Stimulated activated CD8-positive, alpha-beta memory T cell treated with anti-CD3 and anti-CD28 coated beads, Interleukin-4, amount 100 ng/mL, for 1 hour (primary cell): ENCODE measurements at places on chromosomes 16 and 17.

DNA sequence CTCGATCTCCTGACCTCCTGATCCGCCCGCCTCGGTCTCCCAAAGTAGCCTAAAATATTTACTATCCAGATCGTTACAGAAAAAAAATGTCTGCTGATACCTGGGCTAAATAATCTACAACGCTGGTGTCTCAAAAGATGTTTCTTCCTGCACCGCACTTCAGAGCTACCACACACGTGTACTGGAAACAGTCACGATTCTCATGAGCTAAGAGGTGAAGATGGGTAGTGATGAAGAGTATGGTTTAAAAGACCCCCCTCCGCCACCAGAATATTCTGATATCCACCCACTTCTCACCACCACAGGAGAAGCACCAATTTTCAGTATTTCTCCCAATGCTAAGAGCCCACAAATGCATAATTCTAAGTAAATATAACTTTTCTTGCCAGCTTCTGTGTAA is 50.2 kb downstream of the SMG6 start:
- no peak for DNase-seq

GRCh38 chr17:80119839-80120238 is 18.5 kb downstream of the GAA start:
- no peak for DNase-seq

DNA sequence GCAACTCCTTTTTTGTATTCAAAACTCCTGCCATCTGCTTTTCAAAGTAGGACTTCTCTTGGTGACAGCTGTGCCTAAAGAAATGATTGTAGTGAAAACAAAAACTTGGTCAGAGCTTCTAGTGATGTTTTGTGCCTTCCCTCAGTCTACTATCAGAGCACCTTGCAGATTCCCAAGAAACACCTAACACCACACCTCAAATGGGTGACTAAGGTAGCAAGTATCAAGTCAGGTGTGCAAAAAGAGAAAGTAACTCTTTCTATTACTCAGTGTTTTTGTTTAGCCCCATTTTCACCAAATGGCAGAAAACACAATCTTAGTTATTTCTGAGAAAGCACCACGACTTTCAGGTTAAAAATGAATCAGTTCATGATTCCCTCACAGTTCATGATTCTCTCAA is 2.0 kb upstream of the PMFBP1 start:
- no peak for DNase-seq

DNA sequence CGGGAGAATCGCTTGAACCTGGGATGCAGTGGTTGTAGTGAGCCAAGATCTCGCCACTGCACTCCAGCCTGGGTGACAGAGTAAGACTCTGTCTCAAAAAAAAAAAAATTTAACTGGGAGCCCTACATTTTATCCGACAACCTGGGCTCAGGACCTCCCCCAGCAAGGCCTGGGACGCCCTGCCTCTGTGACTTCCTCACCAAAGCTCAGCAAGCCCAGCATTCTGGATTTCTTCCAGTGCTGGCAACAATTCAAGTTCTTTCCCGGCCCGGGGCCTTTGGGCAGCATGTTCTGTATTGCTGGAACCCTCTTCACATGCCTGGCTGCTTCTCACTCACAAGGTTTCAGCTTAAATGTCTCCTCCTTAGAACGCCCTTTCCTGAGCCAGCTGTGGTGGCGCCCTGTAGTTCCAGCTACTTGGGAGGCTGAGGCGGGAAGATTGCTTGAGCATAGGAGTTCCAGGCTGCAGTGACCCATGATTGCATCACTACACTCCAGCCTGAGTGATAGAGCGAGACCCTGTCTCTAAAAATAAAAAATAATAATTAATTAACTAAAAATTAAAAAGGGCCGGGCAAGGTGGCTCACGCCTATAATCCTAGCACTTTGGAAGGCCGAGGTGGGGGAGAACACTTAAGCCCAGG is 15.9 kb upstream of the MEIOB start:
- DNase-seq = no peak

GRCh38 chr17:63601439-63602371 is 1.0 kb downstream of the TACO1 start:
- DNase-seq = no peak

- DNase-seq = no peak
Measured at GRCh38 chr17:81489012-81489997, 23.3 kb downstream of the ACTG1 start.

- DNase-seq = no peak
Measured at GRCh38 chr17:74227271-74228080, 14.1 kb downstream of the TTYH2 start.

DNA sequence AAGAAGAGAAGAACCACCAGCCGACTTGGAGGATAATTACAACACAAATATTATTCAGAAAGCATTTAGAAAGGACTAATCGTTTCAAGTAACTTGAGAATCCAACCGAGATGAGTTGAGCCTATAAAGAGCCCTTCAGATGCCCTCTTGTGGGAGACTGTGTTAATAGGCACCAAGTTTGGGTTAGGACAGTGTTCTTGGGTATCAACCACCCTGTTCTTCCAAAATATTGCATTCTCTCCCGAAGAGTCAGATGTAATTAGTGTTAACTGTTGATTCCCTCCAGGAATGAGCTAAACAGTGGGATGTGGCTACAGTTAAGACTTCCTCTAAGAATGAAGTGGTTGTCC is 87.8 kb upstream of the NOL11 start:
- DNase-seq = no peak

DNA sequence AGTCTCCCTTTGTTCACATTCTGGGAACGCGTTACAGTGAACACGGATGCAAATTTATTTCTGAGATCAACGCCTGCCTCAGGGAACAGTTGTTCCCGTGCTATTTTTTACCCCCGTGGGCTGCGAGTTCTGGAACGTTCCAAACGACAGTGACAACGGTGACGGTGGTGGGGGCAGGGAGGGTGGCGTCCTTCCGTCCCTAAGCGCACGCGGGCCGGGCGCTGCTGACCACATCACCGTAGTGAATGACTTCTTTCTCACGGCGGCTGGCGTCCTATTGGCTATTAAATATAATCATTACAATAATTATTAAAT is 45.1 kb upstream of the SSTR5 start:
- DNase-seq = no peak

GRCh38 chr16:54268766-54269165 is 17.8 kb downstream of the IRX3 start:
- DNase-seq = no peak

- DNase-seq = no peak
Measured at GRCh38 chr17:76755285-76755684, 17.4 kb downstream of the MFSD11 start.

DNA sequence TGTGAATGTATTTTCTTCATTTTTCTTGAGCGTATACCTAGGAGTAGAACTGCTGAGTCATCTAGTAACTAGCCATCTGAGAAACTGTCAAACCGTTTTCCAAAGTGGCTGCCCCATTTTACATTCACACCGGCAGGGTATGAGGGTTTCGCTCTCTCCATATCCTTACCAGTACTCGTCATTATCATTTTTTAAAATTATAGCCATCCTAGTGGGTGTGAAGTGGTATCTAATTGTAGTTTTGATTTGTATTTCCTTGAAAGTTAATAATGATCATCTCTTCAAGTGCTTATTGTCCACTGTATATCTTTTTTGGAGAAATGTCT is 6.0 kb downstream of the RNF157 start:
- DNase-seq = no peak

DNA sequence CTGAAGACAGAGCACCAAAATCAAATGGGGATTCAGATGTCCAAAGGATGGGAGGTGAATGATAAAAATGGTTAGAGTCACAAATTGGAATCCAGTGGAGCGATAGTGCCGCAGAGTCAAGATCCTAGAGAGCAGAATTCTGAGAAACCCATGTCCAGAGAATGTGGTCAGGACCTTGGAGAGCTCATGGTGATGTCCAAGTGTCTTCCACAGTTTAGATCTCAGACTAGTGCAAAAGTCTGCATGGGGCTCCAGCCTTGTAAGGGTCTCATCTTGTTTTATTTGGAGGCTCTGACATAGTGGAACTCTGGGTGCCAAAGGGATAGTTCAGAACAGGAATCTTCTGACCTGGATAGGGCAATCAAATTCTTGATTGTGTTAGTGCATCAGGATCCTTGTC is 245.9 kb upstream of the HSBP1 start:
- no peak for DNase-seq

DNA sequence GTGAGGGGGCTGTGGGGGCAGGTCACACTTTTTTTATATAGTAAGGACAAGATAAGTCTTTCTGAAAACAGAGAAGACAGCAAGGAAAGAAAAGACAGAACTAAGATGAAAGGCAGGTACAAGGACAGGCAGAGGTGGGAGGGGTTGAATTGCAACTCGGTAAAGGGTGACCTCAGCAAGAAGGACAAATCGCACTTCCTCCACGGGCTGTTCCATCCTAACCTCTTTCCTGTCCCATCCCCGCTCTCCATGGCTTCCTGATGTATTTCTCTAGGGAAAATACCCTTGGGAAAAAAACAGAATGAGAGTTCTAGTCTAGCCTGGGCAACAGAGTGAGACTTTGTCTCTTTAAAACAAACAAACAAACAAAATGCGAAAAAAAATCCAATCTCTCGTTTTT is 57.3 kb downstream of the ARHGAP17 start:
- no peak for DNase-seq

DNA sequence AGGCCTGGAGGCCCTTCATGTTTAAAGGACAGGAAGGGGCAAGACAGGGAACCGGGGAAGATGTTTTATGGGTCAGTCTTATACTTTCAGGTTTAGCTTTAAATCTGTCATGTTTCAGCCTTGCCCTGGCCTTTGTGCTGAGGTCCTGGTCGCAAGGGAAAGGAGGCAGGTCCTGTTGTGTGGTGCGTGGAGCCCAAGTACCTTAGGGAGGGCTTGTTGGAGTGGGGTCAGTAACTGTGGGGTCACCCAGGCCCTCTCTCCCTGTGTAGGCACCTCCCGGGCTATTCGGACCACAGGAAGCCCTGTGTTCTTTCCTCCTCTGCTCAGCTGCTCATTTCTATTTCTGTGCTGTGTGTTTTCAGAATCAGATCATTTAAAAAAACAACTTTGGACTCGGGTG is 42.7 kb downstream of the MPRIP start:
- no peak for DNase-seq

DNA sequence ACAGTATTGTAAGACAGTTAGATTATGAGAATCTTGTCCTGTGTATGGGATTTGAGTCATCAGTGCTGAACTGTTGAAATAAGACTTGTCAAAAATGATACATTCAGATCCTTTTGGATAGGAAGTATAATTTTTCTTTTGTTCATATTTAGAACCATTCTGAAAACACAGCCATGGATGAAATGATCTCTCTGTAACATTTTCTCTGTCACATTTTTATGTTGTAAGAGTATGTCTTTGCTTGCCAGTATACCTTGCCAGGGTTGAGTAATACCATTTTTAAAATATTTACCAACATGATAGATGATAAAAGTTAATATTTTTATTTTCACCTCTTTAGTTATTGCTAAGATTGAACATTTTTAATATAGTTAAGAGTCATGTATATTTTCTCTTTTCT is 45.0 kb downstream of the NSRP1 start:
- DNase-seq = no peak

DNA sequence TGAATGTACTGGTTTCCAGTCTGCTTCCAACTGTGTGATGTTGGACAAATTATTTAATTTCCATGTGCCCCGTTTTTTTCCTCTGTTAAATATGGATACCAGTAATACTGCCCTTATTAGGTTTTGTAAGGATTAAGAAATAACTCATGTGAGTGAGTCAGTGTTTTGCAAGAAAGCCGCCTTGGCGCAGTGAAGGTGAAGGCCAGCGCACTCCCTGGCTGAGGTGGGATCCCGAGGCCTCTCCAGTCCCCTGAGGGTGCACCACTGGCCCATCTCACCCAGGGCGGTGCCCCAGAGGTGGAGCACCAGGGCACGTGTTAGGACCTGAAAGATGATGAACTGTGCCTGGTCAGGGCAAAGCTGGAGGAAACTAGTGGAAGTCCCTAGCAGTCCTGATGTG is 43.5 kb downstream of the PHKB start:
- no peak for DNase-seq

DNA sequence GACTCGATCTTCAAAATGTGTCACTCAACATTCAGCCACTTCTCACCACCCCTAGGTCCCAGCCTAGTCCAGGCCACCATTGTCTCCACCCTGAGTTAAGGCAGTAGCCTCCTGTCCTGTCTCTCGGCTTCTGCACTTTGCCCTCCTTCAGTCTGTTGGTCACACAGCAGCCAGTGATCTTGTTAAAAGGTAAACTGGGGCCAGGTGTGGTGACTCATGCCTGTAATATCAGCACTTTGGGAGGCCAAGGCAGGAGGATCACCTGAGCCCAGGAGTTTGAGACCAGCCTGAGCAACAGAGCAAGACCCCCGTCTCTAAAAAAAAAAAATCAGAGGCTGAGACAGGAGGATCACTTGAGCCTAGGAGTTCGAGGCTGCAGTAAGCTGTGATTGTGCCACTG is 25.8 kb downstream of the WWP2 start:
- DNase-seq = no peak

GRCh38 chr16:21570676-21571017 is 28.7 kb upstream of the METTL9 start:
- no peak for DNase-seq

- DNase-seq = no peak
Measured at GRCh38 chr17:75525806-75526554, 483 bp downstream of the LLGL2 start.

DNA sequence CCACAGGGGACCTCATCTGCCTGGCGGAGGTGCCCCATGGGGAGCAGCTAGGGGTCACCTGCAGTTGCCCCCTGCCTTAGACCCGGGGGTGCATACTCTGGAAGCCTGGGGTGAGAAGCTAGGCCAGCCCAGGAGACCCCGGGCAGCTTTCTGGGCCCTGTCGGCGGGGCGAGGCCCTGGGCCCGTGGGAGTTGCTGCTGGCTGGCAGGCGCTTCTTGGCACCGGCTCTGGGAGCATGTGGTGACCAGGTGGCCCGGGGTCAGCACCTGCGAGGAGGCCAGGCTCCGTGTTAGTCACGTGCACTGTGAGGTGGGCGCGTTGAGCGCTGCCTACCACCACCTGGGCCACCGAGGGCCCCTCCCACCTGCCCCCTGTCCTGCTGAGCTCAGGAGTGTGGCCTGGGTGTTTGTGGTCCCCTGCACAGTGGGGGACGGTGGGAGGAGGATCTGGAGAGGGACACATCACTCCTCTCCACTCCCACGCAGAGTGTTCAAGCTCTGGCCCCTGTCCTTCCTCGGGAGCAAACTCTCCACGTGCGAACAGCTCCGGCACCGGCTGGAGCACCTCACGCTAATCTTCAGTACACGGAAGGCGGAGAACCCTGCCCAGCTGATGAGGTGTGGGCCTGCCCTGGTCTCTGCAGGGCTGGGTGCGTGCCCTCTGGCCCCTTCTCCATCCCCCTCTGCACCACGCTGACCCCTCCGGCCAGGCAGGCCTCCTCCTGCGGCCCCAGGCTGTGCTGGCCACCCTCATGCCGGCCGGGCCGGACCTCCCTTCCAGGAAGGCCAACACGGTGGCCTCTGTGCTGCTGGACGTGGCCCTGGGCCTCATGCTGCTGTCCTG is 5.8 kb downstream of the PIGQ start:
- DNase-seq = no peak

DNA sequence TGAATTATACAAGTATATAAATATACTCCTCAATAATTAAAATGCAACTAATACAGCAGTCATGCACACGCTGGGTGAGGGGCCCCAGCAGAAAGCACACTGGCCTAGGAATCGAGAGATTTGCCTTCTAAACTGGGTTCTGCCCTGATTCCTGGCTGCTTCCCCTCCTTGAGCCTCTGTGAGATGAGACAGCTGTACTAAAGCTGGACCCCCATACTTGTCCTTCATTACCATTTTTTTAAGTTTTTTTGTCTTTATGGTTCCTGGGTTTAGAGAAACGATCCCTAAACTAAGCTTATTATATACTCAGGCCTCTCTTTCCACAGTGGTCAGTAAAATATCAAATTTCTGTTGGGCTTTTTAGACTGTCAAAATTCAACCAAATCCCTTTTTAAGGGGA is 195.1 kb upstream of the DYNLRB2 start:
- DNase-seq = no peak
